ENCODE measurements at places on chromosomes 3 and 15.

GRCh38 chr3:157226173-157226847 lies 66.4 kb upstream of the CCNL1 start:
- DNase-seq = no peak

DNA sequence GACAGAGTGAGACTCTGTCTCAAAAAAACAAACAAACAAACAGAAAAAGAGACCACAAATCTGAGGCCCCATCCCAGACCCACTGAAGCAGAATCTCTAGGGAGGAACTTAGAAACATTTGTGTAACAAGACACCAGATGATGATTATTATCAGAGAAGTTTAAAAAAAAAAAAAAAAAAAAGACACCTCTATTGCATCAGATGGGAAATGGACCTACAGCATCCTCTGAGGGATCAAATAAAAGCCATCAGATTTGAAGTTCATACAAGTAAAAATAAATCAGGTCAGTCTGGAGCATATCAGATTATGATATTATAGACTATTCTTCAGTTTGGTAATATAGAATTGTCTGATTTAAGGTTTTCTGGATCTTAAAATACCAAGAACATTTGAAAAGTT lies 21.9 kb upstream of the LIPC start:
- DNase-seq = no peak

- no peak for DNase-seq
Measured at GRCh38 chr15:97941572-97941971, 18.9 kb upstream of the ARRDC4 start.

- no peak for DNase-seq
Measured at GRCh38 chr15:70062321-70062956, 35.3 kb downstream of the TLE3 start.

DNA sequence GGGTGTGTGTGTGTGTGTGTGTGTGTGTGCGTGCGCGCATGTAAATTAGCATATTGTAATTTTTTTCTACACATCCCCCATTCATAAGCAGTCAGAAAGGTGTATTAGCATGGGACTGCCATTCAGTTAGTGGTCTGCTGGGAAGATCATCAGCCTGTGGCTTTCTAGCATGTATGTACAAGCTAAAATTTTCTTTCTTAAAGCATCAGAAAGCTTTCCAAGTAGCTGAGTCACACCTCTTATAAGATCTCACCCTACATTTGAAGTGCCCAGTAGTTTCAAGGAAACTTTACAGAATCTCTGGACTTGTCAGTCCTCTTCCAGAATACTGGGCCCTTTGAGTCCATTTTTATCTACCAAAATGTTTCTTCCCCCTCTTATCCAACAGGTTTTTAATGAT lies 411.4 kb upstream of the TPRG1 start:
- no peak for DNase-seq

DNA sequence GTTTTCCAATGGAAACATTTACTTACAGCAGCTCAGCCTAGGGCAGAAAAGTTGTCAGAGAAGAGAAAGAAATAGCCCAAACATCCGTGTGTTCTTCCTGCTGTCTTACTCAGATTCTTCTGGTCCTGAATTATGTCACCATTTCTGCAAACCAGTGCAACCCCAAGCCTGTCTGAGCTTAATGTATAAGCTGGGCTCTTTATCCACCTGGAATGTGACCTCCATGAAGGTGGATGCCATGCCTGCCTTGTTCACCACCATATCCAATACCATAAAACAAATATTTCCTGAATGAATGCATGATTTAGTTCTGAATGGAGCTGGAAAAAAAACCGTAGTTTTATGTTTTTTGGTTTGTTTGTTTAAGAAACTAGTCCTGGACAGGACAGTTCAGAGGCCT lies 150.9 kb downstream of the RYR3 start:
- no peak for DNase-seq

DNA sequence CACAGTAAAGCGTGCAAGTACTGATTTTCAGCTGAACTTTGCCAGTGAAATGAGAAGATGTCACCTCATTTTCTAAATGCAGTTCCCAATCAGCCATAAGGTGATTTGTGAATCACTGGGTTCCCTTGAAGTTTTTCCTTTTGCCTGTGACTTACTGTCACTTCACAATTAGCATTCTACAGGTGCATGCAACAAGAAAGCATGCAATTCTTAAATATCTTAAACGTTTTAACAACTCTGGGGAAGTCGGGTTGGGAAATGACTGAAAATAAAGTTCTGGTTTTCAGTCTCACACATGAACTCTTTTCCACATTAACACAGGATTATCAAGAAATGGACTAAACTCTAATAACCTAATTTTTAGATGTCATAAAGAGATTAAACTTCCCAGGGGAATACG lies 5.2 kb downstream of the GSK3B start:
- no peak for DNase-seq

- DNase-seq = no peak
Measured at GRCh38 chr3:35919160-35919559, 279.8 kb downstream of the ARPP21 start.

DNA sequence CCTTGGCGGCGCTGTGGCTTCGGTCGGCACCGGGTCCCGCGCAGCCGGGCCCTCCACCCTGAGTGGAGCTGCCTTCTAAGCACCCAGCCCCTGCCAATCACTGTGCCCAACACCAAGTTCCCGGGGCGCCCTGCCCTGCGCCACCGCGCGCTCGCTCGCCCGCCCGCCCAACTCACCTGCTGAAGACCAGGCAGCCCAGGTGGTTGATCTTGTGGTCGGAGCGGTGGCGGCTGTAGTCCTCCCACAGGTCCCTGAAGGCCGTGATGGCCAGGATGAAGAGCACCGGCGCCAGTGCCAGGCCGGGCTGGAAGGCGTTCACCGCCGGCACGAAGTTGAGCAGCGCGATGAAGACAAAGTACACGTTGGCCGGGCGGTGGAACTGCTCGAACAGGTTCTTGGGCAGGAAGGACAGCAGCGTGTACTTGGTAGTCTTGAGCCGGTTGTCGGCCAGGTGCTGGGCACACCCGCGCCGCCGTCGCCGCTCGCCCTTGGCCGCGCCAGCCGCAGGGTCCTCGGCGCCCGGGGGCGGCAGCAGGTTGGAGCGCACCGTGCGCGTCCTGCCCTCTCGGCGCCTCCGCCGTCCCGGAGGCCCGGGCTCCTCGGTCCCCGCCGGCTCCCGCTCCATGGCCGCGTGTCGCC lies 536 bp downstream of the ATP10A start:
- DNase-seq = no peak

- DNase-seq = no peak
Measured at GRCh38 chr3:116837483-116837882, 127.9 kb downstream of the TUSC7 start.

- no peak for DNase-seq
Measured at GRCh38 chr3:72060447-72061034, 275.6 kb upstream of the PROK2 start.

- no peak for DNase-seq
Measured at GRCh38 chr3:25542492-25543039, 114.5 kb downstream of the RARB start.

- DNase-seq = no peak
Measured at GRCh38 chr3:58155838-58156237, 54.9 kb downstream of the DNASE1L3 start.

GRCh38 chr3:72810659-72811434 lies 37.4 kb downstream of the SHQ1 start:
- DNase-seq = no peak

DNA sequence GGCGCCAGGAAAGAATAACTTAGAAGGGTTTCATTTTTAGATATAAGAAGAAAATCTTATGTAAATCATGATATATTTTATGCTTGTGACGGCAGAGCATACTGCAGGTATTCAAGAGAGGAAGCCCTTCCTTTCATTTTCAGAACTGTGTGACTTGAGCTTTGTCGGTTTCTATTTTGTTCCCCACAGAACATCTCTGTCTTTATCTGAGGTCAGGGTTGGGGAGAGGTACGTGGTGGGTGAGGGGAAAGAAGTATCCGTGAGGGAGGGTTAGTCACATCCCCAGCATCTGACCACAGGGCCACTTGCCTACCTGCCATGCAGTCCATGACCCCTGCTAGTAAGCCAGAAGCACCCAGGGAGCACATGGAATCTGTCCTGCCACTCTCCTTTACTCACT lies 126.5 kb downstream of the DGKG start:
- DNase-seq = no peak

DNA sequence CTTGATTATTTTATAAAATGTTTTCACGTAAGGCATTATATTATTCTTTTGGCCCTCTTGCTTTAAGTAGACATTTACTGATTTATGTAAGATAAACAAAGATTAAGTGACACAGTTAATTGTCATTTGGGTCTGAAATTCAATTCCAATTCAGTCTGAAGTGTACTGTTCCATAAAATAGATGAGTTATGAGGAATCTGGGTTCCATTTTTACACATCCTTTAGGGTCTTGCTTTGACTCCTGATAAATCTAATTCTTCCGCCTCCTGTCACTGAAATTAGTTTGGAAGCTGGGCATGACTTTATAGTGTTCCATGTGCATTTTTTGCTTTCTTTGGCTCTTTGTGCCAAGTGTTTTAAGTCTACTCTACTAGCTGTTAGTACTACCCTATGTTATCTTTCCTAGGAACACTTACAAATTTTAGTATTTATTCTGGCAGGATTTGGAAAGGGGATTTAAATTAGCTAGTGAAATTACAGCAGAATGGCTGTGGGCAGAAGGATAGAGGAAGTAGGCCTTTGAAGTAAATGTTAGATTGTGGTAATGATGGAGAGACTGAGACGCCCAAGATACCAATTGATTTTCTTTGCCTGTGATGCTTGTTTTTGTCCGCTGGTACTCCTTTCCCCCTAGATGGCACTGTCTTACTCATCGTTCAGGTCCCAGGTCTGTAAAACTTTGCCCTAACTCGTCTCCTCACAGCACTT lies 14.3 kb downstream of the ARL8B start:
- no peak for DNase-seq

GRCh38 chr3:31926543-31926942 lies 54.5 kb downstream of the OSBPL10 start:
- DNase-seq = no peak

DNA sequence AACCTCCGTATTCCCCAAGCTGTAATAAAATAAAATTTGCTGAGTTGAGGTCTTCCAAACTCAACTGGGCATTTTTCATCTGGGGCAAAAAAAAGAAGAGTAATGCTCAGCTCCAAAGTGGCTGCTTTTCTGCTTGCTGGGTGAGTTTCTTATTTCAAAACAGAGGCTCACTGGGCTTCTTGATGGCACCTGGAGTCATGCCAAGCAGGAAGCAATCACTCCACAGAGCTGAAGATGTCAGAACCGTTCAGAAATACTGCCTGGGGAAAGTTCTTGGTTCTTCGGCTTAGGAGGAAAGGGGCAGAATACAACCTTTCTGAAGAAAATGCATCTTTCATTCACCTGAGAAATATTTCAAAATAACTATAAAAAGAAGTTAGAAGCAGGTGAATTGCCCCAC lies 4.1 kb downstream of the CCR9 start:
- DNase-seq = no peak

DNA sequence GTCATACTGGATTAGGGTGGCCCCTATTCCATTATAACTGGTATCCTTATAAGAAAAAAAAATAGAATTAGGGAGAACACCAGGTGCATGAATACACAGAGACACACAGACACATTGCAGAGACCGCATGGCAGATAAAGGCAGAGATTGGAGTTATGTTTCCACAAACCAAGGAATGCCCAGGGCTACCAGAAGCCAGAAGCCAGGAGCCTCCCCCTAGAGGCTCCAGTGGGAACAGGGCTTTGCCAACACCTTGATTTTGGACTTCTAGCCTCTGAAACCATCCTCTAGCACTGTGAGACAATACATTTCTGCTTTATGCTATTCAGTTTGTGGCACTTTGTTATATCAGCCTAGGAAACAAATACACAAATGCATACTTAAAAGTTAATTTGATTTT lies 10.4 kb downstream of the GOLM2 start:
- DNase-seq = no peak

- no peak for DNase-seq
Measured at GRCh38 chr15:89132611-89133507, 44.6 kb downstream of the ABHD2 start.

DNA sequence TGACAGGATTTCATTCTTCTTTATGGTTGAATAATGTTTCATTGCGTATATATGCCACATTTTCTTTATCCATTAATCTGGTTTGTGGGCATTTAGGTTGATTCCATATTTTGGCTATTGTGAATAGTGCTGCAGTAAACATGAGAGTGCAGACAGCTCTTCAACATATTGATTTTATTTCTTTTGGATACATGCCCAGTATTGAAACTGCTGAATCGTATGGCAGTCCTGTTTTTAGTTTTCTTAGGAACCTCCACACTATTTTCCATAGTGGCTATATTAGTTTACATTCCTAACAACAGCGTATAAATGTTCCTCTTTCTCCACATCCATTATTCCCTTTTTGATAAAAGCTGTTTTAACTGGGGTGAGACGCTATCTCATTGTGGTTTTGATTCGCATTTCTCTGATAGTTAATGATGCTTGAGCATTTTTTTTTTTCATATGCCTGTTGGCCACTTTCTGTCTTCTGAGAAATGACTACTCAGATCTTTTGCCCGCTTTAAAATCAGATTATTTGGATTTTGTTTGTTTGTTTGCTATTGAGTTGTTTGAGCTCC lies 21.7 kb downstream of the AQP9 start:
- DNase-seq = no peak

DNA sequence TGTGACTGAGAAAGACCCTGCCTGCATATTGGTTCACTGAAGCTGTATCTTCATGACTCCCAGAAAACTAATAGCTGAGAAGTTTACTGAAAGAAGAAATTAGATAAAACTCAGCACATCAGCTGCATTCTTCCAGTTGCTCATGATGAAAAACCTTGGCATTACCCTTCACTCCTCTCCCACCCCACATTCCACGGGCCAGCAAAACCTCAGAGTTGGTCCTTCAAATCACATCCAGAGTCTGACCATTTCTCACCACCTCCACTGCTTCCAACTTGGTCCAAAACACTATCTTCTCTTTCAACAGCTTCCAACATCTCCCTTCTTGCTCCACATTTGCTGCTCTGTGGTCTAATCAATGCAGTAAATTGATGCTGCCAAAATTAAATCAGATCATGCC lies 97.1 kb downstream of the CD47 start:
- no peak for DNase-seq

- no peak for DNase-seq
Measured at GRCh38 chr3:29333576-29333975, 52.7 kb downstream of the RBMS3 start.

DNA sequence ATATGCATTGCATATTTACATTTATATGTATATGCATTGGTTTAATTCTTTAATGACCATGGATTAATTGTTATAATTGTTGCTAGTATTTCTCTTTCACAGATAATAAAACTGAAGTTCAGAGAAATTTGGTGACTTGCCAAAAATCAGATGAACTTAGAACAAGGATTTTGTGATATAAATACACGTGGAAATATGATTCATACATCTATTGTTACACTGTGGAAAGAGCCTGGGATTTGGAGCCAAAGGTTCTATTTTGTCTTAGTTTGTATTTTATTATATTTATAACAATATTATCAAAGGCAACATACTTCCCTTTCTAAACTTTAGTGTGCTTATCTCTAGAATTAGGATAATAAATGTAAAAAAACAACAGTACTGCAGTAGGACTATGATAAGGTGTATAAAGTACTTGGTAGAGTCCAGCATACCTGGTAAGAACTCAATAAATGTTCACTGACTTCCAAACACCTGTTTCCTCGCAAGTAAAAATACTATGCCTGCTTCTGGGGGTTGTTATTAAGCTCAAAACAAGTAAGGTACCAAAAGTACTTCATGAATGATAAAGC lies 342.9 kb downstream of the THSD4 start:
- DNase-seq = no peak

GRCh38 chr15:44093836-44094235 lies 101.2 kb downstream of the FRMD5 start:
- DNase-seq = no peak

- DNase-seq = no peak
Measured at GRCh38 chr3:183275937-183276336, 22.9 kb downstream of the B3GNT5 start.

All from activated T-cell treated with anti-CD3 and anti-CD28 coated beads for 1 hour (primary cell).